ENCODE measurements at places on chromosomes 2 and 18. TPM values are rescaled to one million over a fixed set of nuclear protein-coding genes. Genes with fewer than 3 reads are reported as not detected.

GRCh38 chr2:174670446-174670845 lies 72.8 kb upstream of the WIPF1 start:
- no peak for DNase-seq

- DNase-seq = no peak
These were observed 78.8 kb downstream of the MYL12B start for GRCh38 chr18:3340682-3341097.

Gene CERS6
- polyA plus RNA-seq = 1.6 TPM

Gene PTPRM
- polyA plus RNA-seq = 149 TPM

Gene CARF
- polyA plus RNA-seq = 7.7 TPM
